Parietal lobe (tissue), 2 donors: ENCODE measurements at places on chromosomes 5 and 9. TPM values are rescaled to one million over a fixed set of nuclear protein-coding genes. Genes with fewer than 3 reads are reported as not detected.

The RNF183 gene
- total RNA-seq: not detected

The CDH10 gene
- total RNA-seq: 50.7 TPM

The IL9 gene
- total RNA-seq: not detected

The EQTN gene
- total RNA-seq: 8.1 TPM

The PCDHA8 gene
- 25.7 TPM for total RNA-seq

The OTULINL gene
- 31.9 TPM for total RNA-seq

The TTLL11 gene
- 30.0 TPM for total RNA-seq

The SLC9A3 gene
- 1.6 TPM for total RNA-seq

The TPPP gene
- total RNA-seq: 22.2 TPM

The CDKN2B-AS1 gene
- 0.63 TPM for total RNA-seq

The PCDHGB7 gene
- 43.5 TPM for total RNA-seq

The NPR3 gene
- 13.1 TPM for total RNA-seq

The FCN2 gene
- total RNA-seq: not detected

The MCC gene
- total RNA-seq: 11.0 TPM

The FGD3 gene
- 32.2 TPM for total RNA-seq

The EFNA5 gene
- 15.7 TPM for total RNA-seq

The SLU7 gene
- total RNA-seq: 58.2 TPM

The FGF1 gene
- total RNA-seq: 3.4 TPM

The CORO2A gene
- 5.0 TPM for total RNA-seq

The PAEP gene
- total RNA-seq: not detected

The FGF10 gene
- 1.3 TPM for total RNA-seq

The DMGDH gene
- total RNA-seq: 3.1 TPM

The IARS1 gene
- total RNA-seq: 183 TPM

The SLC46A2 gene
- not detected for total RNA-seq

The MXD3 gene
- total RNA-seq: 10.3 TPM

The ASB6 gene
- 15.0 TPM for total RNA-seq

The DIRAS2 gene
- total RNA-seq: 28.5 TPM

The C7 gene
- 0.94 TPM for total RNA-seq

The TAF1L gene
- total RNA-seq: 0.31 TPM

The RNF180 gene
- total RNA-seq: 78.9 TPM

The TRIP13 gene
- 8.1 TPM for total RNA-seq

The RBM27 gene
- 39.8 TPM for total RNA-seq

The SLC44A1 gene
- total RNA-seq: 62.9 TPM

The PCDHGA5 gene
- 17.8 TPM for total RNA-seq

The C5orf58 gene
- not detected for total RNA-seq

The EGR1 gene
- 0.94 TPM for total RNA-seq
